ENCODE measurements at places on chromosomes 1 and 21.
A peak's percentile ranks its signal among the peaks of the same experiment; 100 is the strongest.

DNA sequence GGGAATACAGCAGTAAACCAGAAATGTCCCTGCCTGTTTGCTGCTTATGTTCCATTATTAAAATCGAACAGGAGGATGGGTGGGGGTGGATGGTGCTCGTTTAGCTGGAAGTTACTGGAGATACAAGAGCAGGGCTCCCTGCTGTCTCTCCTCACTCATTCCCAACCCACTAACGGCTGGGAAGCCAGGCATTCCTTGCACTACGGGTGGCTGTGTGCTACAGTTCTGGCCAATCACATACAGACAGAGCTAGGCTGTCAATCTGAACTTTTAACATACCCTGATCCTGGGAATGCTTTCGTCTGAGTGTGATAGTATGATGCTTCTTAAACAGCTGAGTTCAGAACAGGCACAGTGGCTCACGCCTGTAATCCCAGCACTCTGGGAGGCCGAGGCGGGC is 7.0 kb downstream of the SIPA1L2 start:
- no peak for DNase-seq

DNA sequence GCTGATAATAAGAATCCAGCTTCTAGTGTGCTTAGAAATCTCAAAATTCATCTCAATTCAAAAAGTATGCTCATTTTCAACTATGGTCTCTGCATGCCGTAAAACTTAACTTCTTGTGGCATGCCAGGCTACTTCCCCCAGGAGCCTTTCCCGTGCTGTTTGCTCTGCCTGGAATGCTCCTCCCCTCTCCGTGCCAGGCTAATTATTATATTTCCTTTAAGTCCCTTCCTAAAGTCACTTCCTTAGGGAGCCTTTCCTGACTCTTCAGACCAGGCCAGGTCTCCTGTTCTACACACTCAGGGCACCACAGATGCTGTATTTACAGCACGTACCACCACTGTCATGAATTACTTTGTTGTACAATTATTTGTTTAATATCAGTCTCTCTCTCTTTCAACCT is 67.1 kb upstream of the PPP2R5A start:
- no peak for DNase-seq

- no peak for DNase-seq
Measured at GRCh38 chr1:81714636-81715035, 86.1 kb upstream of the ADGRL2 start.

DNA sequence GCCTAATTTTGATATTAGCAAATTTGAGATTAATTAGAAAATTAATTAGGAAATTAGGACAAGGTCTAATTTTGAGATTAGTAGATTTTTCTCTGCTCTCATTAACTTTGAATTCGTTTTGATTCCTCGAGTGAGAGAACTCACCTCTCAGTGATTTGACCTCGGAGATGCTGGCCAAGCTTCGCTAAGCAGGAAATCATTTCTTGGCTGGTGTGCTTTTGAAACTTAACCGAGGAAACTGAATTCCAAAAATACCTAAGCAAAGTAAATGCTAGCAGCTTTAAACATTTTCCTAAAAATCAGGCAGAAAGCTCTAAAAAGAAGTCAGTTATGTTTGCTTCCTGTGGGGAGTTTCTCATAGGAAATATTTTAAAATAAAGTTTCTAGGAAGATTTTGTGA is 34.9 kb downstream of the CDC14A start:
- DNase-seq, result no peak

DNA sequence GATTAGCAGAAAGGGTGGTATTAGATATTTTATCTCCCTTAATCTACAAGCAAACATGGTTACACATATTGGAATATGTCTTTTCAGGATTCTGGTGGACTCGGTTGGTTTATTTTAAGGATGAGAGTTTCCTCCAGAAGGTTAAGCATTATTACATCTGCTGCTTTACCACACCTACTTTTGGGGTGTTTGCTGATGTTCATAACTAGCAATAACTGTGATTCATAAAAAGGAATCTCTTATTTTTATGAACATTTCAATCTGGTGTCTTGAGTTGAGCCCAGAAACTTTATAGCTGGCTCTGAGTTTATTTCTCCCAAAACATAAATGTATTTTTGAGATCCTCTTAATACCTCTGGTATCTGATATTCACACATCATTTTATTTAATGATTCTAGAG is 82.7 kb downstream of the LRRC8D start:
- DNase-seq, result no peak

- DNase-seq, result no peak
Measured at GRCh38 chr21:14545906-14546480, at the start of gene SAMSN1. Gene SAMSN1, minus strand, starts transcription at chr21:14546315. Its CDS starts 54 bp downstream, at chr21:14546261.

- DNase-seq, result no peak
Measured at GRCh38 chr1:222790115-222790514, 24.7 kb upstream of the DISP1 start.

DNA sequence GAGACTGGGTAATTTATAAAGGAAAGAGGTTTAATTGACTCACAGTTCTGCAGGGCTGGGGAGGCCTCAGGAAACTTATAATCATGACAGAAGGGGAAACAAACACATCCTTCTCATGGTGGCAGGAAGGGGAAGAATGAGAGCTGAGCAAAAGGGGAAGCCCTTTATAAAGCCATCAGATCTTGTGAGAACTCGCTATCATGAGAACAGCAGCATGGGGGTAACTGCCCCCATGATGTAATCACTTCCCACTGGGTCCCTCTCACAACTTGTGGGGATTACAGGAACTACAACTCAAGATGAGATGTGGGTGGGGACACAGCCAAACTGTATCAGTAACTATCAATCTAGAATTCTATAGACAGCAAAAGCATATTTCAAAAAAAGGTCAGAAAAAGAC is 64.7 kb upstream of the ACTRT2 start:
- no peak for DNase-seq

DNA sequence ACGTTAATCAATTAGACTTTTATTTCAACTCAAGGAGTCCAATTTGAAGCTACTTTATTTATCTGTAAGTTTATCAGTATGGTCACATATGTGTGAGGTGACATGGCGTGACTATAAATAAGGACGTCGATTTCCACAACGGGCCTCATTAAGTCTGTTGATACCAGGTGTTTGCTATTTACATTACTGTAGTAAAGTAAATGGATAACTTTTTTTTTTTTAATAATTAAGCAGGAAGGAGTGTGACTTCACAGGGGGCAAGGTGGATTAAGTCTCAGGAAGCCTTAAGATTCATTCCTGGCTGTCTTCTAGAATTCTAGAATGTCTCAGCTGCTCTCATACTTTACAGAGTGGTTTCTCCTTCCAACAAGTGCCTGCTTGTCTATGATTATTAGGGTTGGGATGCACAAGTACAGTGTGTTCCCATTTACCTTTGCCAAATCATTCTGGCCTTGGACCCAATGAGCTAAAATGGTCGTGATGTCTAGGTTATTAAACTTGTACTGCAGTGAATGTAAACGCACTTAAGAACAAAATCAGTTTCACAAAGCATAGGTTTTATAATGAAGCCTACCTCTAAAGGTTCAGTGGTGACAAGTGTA is 15.5 kb downstream of the MAP3K7CL start:
- DNase-seq, result no peak

DNA sequence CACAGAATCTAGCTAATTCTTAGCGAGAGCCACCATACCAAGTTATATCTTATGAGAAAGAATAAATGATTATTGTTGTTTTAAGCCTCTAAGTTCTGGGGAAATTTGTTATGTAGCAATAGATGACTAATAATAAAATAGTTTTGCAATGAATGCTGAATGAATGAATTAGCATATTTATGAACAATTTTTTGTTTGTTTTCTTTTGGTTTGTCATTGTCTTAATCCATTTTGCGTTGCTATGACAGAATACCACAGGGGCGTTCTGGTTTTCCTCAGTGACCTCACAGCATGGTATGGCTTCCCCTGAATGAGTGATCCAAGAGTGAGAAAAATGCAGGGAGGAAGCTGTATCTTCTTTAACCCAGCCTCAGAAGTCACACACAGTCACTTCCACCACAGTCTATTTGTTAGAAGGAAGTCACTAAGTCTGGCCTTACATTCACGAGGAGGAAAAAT is 53.8 kb upstream of the HPDL start:
- DNase-seq, result peak; percentile 9

DNA sequence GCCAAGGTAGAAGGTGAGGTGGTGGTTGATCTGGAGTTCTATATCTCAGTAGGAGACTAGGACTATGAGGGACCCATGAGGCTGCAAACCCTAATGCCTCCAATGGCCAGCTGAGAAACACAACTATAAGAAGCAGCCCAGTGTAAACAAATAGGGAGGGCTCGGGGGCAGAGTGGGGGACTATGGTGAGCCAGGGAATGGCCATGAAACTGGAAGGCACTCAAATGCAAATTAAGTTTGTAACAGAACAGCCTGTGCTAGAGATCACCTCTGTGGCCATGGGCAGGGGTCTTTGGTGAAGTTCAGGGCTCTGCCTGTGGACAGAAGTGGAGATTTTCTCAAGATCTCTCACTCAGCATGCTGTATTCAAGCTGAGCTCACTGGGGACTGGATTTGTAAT is 187.1 kb downstream of the GRIK3 start:
- DNase-seq, result no peak

DNA sequence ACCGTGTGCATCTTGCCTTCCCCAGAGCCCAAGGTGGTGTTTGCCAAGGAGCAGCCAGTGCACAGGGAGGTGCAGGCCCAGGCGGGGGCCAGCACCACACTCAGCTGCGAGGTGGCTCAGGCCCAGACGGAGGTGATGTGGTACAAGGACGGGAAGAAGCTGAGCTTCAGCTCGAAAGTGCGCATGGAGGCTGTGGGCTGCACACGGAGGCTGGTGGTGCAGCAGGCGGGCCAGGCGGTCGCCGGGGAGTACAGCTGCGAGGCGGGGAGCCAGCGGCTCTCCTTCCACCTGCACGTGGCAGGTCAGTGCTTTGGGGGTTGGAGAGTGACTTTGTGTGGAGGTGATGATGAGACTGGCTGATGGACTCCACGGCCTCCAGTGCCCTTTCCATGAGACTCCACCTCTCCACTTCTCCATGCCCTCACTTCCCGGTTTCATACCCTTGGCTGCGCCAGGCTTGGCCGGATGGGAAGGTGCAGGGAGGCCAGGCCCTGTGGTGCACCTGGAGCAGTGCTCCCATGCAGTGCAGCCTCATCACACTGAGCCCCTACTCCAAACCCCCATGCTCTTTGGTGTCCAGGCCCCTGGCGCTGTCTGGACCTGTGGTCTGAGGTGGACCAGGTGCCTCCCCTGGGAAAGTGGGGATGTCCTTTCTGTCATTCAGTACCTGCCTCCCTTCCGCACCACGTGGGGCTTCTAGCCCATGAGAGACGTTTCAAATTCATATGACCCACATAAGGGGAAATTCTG is 49.0 kb downstream of the OBSCN start:
- no peak for DNase-seq

- no peak for DNase-seq
Measured at GRCh38 chr1:96464066-96464465, 257.5 kb upstream of the PTBP2 start.

DNA sequence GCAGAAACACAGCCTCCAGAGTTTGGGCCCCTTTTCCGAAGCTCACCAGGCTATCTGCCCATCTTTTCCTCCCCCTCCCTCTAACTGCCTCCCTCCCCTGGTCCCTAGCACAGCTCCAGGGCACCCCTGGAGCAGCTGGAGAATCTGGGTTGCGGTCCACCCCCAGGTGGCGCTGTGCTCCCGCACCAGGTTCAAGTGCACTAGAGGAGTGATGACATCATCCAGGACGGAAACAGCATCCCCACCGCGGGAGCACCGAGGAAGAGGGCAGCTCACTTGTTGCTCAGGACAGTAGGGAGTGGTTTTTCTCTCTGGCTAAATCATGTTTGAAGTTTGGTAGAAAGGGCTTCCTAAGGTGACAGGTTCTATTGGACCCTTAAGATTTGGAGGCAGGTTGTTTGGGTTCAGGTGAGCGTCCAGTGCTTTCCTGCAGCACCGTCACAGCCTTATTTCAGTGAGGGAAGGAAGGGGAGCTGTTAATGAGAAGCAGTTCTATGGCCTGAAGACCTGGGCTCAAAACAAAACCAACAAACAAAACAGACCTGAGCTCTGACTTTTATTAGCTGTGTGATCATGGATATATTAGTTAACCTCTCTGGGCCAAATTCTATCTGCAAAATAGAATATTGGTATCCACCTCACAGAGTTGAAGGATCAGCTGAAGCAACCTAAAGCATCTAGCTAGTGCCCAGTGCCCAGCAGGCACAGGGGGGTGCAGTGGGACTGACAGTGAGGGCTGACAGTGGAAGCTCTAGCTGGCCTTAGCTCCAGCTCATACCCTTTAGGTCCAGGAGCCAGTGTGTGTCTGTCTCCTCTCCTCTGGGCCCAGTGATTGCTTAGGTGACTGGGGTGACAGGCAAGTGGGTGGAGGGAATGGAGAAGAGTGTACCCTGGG is 7.5 kb downstream of the SHISA4 start:
- peak; percentile 85 for DNase-seq

- DNase-seq, result no peak
Measured at GRCh38 chr1:7454052-7454815, 316.9 kb upstream of the VAMP3 start.

GRCh38 chr1:41226815-41227434 is 15.2 kb downstream of the SCMH1 start:
- DNase-seq, result no peak

DNA sequence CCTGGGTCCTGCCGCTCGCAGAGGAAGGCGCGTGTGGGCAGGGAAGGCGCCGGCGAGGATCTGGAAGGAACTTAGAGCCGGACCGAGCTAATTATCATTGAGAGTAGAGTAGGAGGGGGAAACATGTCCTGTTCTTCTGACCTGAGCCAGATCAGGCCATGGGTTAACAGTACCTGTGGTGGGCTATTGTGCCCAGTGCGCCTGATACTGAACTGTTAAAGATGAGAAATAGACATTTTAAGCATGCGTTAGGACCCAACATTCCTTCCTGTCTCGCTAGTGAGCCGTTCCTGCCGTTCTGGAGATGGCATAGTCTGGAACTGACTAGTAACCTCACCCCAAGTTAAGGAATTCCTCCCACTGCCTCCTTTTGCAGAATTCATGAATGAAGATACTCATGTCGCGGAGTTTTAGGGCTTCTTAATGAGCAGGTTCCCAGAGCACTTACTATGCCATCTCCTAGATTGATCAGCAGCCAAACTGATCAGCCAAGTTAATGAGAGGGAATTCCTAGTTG is 870 bp downstream of the STRIP1 start:
- peak; percentile 52 for DNase-seq

DNA sequence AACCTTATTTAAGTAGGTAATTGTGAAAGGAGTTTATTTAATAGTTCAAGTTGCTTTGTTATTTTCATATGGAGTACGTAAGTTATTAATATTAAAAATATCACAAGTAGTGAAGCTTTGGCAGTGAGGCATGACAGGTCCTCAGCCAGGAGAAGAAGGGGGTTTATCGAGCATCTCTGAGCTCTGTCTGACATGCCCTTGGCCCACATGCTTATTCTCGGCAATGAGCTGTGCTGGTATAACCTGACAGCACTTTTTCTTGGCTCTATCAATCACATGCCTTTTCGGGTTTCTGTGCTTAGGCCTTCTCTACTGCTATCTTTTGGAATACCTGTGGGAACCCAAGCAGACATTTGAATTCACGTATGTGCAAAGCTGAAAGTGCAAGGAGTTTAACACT is 84.8 kb downstream of the OLFM3 start:
- DNase-seq, result no peak

DNA sequence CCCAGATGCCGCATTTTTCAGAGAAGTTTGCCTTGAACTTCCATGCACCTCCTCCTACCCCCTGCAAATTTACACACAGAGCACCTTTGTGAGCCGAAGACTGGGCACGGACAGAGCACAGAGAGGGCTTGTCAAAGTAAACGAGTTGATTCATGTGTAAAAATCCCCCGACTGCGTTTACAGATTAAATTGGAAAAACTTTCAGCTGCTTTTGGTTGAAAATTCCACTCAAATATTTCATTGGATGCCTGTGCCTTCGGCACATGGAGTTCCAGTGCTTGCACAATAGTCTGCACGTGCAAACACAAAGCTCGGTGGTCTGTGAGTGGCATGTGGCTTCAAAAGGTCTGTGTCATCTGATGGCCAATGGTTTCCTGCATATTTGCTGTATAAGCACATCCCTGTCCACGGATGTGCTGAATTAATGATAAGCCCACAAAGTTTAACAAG is 177.5 kb downstream of the SETD4 start:
- no peak for DNase-seq

Data from T1000 (cell line).